T-helper 1 cell (primary cell): ENCODE measurements at places on chromosomes 5 and 9.

DNA sequence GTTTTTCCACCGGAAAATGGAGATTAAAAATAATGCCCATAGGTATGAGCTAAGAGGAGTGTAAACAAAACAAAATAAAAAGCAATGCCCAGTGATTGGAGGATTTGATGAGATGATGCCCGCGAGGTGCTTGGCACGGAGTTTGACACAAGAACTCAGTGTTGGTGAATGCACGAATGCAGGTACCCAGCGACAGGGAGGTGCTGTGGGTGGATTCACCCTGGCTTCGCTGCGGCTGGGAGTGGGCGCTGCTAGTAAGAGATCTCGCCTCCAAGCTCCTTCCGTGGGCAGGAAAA, 526 bp upstream of the STXBP1 start:
- DNase-seq = no peak

DNA sequence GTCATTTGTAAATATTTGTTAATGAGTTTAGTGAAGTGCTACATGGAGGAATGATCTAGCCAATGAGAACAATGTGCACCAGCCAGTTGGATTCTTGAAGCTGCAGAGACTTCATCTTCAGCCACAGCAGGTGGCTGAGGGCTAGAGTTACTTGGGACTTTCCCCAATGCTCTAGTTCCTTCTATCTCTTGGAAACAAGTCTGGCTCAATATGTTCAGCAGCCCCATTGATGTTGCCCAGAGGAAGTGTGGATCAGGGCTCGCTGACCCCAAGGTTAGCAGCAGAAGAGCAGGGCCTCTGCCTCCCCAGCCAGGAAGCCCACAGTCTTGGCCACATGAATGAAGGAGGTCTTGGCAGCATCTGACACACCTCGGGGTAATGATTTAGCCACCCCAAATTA, 117.5 kb downstream of the SLC1A3 start:
- DNase-seq = no peak

DNA sequence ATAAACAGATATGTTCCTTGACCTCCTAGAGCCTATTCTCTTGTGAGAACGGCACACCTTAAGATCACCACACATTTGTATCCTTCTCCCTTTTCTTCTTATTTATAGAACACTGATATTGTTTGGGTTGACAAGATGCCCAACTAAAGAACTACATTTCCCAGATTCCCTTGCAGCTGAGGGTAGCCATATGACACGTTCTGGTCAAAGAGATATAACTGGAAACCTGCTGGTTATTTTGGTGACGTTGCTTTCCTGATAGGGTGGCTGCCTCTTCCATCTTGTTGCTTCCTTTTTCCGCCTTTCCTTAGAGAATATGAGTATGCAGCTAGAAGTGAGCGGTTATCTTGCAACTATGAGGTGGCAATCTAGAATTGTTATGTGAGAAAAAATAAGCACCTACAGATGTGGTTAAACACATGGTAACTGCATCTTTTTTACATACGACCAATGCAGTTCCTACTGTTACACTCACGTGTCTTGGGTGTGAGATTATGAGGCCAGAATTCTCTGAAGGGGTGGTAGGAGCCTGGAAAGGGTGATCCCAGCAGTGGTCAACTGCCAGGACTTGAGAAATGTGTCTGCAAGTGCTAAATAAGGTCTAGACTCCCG, 72.9 kb downstream of the SEC61B start:
- DNase-seq = no peak

GRCh38 chr5:141849415-141850243, 28.6 kb downstream of the PCDH1 start:
- DNase-seq = peak; percentile 46

- DNase-seq = no peak
These were observed 8.4 kb downstream of the TGFBI start for GRCh38 chr5:136037001-136037705.

DNA sequence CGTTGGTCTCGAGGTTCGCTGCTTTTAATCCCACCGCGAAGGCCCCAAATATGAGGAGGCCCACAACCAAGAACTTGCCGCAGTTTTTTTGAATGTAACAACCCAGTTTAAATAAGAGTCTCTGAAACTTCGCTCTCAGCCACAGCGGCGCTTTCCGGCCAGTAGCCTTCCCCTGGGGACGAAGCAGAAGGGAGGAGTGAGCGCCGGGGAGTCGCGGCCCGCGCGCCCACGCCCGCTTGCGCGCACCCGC, 10.4 kb downstream of the PTCH1 start:
- no peak for DNase-seq

DNA sequence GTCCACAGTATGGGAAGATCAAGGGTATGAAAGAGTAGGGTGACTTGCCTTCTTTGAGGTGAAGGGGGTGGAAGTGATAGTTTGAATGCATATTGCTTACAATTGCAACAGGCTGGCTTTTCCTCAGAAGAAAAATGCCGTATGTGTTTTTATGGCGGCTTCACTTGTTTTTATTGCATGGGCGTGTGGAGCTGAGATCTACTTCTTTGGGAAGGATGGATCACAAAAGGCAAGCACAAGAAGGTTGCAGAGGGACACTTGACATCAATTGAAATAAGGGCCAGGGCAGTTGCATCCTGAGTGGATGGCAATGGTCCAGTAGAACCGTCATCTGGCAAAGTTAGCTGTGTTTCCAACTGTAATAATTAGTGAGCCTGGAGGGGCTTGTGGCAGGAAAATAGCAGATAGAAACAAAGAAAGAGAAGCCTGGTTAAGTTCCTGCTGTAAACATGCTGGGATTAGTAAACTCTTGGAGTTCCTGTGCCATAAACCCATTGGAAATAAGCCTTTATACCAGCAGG, 138.4 kb downstream of the NTRK2 start:
- DNase-seq = no peak

DNA sequence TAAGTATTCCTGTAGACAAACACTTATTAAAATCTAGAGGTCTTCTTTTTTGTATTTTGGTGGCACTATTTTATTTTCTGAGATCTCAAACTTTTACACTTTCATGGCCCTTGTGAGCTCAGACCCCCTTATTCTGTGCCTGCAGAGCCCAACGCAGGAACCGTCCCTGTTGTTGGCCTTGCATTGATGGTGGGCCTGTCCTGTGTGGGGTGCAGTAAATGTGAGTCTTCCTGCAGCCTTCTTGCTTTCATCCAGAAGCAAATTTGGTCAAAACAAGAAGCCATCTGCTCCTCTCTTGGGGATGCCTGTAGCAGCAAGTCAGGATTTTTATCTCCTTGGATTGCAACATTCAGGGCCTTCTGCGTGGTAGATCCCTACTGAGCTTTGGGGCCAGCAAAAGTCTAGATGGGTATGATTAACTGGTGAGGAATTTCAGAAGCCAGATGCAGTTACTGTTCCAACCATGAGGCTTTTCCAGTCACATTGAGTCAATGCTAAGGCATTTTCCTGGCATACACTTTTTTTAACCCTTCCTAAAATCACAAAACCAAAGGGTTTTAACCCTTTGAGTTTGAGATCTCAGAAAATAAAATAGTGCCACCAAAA, 31.7 kb downstream of the BASP1 start:
- no peak for DNase-seq

DNA sequence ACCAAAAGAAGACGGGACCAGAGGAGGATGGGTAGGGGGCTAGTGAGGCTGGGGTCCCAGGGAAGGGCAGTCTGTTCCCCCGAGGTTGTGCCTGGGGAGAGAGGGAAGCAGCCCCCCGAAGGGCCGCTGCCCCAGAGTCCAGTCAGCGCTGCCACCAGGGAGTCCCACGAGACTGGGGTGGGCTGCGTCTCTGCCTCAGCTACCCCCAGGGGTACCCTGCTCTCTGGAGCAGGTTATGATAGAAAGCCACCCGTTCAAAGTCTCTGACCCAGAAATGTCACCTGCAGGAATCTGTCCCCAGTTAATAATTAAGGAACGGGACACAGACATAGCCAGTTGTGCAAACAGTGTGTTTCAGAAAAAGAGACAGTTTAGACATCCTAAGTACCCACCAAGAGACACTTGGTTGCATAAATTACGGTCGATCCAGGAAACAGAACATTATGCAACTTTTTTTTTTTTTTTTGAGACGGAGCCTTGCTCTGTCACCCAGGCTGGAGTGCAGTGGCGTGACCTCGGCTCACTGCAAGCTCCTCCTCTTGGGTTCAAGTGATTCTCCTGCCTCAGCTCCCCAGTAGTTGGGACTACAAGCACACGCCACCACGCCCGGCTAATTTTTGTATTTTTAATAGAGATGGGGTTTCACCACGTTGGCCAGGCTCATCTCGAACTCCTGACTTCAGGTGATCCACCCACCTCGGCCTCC, 10.7 kb upstream of the AGPAT2 start:
- no peak for DNase-seq

DNA sequence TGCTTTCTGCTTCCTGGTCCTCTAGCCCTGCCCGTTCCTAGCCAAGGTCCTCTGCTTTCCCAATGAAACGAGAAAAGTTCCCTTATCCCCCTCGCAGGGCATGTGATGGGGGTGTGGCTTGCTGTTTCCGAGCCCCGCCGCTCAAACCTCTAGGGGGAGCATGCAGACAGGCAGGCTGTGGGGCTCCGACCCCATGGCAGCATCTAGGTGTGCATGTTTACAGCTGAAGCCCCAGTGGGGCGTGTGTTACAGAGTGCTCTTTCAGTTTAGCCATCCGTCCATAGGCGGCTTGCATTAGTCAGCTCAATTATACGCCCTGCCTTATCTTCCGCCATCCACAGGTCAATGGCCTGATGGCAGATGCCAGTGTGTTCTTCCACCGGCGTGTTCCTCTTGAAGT, 48.3 kb upstream of the SPATA31E1 start:
- DNase-seq = no peak

- no peak for DNase-seq
These were observed 10.0 kb downstream of the CRB2 start for GRCh38 chr9:123365881-123366528.

DNA sequence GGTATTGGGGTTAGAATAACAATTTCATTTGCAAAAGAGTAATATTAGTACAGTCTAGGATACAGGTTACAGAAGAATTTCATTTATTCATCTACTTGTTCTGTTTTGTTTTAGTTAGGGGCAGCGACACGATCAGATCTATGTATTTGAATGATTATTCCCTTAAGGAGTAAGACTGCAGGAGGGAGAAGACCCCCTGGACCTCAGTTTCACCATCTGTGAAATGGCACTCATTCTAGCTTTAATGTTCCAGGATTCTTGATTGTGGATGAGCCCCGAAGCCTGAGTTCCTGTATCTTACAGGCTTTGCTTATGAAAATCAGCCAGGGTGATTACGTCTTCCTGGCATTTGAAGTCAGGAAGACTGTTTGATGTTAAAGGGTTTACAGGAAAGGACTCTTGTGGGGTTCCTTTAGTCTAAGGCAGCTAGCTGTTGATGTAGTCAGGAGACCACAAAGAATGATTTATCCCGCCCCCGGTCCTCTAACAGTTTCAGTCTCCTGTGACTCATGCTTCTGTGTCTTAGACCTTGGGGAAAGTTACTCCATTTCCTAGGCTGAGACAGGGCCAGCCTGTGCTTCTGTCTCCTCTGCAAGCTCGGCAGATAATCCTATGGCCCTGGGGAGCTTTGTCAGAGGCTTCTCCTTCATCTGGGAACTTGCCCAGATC, 11.5 kb downstream of the SMIM3 start:
- no peak for DNase-seq

DNA sequence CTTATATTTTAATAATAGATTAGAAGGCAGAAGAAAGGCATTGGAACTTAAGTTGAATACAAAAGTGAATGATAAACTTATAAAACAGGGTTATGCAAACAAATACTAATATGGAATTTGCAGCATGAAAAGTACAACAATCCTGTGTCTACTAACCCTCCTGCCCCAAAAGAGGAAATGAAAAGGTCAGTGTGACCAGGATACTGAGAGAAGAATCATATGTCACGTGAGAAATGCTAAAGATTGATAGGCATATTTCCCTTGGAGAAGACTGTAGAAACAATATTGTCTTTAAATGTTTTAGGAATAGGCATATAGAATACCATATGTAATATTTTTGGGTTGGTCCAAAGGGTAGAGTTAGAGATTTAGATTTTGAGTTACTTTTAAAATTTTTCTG, 3.8 kb downstream of the WDR36 start:
- no peak for DNase-seq

DNA sequence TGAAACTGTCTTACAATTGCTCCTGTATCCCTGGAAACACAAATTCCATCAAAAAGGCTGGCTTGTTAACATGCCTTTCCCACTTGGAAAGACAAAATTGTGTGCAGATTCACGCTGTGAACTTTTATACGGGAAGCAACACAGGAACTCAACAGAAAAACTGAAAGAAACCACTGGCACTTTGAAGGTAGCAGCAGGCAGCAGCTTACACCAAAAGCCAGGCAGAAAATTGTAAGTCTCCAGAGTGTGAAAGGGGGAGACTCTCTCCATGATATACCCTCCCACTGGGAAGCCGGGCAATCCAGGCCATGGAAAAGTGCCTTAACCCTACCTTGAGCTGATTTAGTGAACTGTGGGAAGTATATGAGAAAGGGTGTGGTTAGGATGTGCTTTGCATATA, 943.7 kb downstream of the CDH18 start:
- DNase-seq = no peak

GRCh38 chr5:77218263-77218662, 7.8 kb downstream of the PDE8B start:
- DNase-seq = no peak

GRCh38 chr9:126328407-126328806, 1.8 kb downstream of the MVB12B start:
- no peak for DNase-seq

DNA sequence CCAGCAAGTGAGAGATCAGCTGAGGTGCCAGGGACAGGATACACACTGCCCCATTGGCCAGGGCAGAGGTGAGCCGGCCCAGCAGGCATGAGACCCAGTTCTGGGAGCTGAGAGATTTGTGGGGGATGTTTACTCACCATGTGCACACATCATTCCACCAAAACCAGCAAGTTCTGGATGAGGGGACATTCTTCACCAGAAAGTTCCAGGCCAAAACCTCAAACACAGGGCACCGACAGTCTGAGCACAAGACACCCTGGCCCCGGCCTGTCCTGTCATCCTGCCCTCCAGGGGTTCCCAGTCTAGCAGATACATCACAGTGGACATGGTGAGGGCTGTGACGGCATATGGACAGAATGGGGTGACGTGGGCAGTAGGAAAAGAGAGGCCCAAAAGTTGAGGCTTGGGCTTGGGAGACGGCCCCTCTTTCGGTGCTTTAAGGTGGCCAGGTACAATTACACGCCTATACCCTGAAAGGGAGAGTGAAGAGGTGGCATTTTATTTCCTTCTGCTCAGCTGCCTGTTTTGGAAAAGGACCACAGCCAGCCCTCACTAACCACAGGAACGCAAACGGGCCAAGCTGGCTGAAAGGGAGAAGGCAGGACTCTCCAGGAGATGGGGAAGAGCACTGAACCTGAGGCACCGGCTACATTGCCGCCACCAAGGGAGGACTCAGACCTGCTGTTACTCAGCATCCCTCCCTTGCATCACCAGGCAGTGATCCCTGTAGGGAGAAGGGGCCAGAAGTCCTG, 64.0 kb downstream of the SHB start:
- no peak for DNase-seq
